Suppressor macrophage treated with lipopolysaccharide for 4 hours (primary cell): ENCODE measurements at places on chromosomes 12 and 14.
A peak's percentile ranks its signal among the peaks of the same experiment; 100 is the strongest.

GRCh38 chr12:64221651-64222008 lies 466 bp downstream of the KICS2 start:
- DNase-seq, result peak; percentile 78

- DNase-seq, result no peak
These were observed 37.3 kb upstream of the ATXN2 start for GRCh38 chr12:111636209-111636945.

DNA sequence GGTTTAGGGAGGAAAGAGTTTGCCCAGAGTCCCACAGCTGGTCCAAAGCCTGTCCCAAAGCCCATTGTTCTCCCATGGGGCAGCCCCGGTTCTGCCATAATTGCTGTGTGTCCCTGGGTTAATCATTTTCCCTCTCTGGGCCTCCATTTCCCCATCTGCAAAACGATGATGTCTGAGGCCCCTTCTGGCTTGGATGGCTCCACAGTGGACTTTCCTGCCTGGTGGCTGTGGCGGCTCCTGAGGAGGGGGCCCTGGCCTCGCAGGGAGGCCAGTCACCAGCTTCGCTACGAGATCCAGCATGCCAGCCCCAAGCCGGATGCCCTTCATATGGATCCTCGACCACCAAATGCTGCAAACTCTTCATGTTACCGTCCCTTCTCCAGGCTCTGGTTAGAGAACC lies 37.5 kb upstream of the PPP1R13B start:
- DNase-seq, result no peak

- peak; percentile 12 for DNase-seq
These were observed 54.6 kb upstream of the CCDC175 start for GRCh38 chr14:59631237-59631636.

GRCh38 chr14:33186656-33187055 lies 248.0 kb downstream of the NPAS3 start:
- no peak for DNase-seq

- DNase-seq, result no peak
These were observed 66.8 kb upstream of the KRAS start for GRCh38 chr12:25317553-25317952.

GRCh38 chr12:127822809-127823411 lies 444.1 kb upstream of the TMEM132C start:
- DNase-seq, result no peak

DNA sequence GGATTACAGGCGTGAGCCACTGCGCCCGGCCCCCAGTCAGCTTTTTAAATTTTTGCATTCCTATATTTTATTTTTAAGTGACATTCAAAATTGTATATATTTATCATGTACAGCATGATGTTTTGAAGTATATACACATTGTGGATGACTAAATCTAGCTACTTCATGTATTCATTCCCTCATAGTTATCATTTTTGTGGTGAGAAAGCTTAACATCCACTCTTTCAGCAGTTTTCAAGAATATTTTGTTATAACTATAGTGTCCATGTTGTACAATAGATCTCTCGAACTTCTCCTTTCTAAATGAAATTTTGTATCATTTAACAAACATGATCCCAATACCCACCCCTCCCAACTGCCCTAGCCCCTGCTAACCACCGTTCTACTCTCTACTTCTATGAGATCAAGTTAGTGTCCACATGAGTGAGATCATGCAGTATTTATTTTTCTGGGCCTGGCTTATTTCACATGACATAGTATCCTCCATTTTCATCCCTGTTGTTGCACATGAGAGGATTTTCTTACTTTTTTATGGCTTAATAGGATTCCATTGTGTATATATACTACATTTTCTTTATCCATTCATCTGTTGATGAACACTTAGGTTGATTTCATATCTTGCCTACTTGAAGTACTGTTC lies 8.8 kb upstream of the HEBP1 start:
- DNase-seq, result no peak

DNA sequence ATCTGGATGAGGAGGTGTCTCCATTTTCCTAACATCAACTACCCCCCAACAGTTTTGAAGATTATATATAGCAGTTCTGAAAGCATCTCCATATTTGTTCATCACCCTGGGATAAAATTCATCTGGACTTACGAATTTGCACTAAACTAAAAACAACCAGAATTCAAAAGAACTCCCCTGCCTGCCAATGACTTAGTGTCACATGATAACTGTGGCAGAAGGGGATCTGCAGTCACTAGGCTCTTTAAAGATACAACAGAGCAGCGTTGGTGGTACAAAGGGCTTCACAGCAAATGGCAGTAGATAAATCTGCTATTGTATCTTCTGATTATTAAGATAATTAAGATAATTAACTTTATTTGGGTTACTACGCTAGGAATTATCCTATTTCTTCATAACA lies 30.1 kb downstream of the GPR135 start:
- no peak for DNase-seq

DNA sequence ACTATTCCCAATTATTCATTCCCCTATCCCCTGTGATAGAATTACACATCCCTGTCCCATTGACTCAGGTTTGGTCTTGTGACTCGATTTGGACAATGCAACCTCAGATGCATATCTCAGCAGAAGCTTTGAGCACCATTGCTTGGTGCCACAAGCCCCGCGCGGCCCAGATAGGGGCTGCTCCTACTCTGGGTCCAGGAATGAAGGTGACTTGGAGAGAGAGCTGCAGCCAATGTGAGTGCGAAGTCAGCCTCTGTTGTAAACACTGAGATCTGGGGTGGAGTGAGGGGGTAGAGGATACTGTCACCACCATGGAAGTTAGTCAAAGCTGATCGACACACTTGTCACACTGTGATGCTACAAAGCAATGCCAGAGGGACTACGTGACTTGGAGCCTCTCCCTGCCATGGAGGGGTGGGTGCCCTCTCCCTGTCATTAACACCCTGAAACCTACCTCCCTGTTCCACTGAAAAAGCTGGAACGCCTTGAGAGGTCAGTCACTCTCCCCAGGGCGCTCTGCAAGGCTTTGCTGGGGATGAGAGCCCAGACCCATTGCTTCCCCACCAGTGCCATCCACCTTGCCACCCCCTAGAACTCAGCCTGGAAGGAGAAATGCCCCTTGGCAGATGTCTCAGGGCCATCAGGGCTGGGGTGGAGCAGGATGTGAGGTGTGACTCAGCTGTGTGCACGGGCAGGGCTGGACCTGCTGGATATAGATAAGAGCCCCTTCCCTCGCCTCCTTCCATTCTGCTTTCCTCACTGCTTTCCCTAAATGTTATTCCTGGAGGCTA lies 6.6 kb upstream of the PLEK2 start:
- no peak for DNase-seq

GRCh38 chr14:55122440-55122986 lies 6.5 kb upstream of the LGALS3 start:
- DNase-seq, result no peak

DNA sequence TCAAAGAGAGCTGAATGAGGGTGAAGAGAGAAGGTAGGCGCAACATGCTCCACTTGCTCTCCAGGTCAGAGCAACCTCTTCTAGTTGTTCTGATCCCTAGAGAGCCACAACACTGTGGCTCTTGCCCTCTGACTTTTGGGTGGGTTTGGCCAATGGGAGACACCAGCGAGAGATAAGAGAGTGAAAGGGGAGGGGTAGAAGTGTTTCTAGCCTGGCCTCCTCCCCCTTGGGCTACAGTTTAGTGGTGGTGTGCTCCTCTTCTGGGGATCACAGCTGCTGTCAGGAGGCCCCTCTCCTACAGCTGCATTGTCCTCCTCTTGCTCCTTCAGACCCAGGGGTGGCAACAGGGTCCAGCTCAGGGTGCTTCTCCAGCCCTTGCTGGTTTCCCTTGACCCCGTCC lies 454.8 kb downstream of the FUT8 start:
- DNase-seq, result no peak

GRCh38 chr12:98799822-98800221 lies 154.7 kb downstream of the APAF1 start:
- DNase-seq, result no peak

- DNase-seq, result no peak
These were observed 409.2 kb downstream of the IPO8 start for GRCh38 chr12:30286345-30286926.

DNA sequence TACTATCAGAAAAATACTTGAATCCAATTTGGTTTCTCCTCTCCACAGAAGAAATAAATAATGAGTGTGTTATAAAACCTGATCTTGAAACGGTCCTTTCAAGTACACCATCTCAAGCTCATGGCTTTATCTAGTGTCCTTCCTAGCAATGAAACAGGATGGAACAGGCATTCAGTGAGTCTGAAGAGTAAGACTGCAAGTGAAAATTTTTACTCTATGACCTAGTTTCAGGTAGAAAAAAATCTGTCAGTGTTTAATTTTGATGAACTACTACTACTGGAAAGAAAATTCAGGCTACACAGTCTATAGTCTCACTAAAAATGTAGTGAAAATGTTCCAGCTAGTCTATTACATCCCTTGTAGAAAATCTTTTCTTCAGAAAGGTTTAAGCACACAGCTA lies 7.7 kb downstream of the CBX5 start:
- DNase-seq, result no peak

- DNase-seq, result no peak
These were observed 419.4 kb downstream of the RAD51B start for GRCh38 chr14:68238976-68239375.

DNA sequence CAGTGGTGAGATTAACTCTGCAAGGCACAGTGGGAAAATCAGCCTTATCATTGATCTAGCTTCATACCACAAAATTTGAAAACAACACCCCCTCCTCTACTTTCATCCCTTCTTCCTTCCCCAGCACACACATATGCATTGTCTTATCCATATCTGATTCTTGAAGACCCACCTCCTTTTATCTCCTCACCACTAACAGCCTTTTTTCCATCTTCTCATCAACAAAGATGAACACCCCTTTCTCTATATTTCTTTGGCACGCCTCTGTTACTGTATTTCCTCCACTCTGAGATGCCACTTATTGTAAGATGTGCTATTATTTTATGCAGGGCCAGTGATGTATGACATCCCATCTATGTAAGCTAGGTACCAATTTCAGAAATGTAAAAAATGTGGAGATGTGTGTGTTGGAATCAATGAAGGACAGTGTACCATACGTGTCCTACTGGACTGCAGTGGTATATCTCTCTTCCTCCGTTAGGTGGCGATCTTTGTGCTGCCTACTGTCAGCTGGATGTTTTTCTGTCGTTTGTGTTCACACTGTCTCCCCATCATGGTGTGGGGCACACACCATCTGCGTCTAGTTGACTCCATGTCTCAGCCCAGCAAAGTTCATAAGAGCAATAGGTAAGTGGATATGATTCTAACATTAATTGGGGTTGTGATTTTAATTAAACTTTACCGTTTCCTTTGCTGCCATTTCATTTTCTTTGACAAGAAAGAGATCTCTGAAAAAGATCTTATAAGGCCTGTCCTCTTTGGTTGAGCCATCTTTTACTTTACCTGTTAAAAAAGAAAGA lies 24.0 kb downstream of the CCDC38 start:
- peak; percentile 71 for DNase-seq

DNA sequence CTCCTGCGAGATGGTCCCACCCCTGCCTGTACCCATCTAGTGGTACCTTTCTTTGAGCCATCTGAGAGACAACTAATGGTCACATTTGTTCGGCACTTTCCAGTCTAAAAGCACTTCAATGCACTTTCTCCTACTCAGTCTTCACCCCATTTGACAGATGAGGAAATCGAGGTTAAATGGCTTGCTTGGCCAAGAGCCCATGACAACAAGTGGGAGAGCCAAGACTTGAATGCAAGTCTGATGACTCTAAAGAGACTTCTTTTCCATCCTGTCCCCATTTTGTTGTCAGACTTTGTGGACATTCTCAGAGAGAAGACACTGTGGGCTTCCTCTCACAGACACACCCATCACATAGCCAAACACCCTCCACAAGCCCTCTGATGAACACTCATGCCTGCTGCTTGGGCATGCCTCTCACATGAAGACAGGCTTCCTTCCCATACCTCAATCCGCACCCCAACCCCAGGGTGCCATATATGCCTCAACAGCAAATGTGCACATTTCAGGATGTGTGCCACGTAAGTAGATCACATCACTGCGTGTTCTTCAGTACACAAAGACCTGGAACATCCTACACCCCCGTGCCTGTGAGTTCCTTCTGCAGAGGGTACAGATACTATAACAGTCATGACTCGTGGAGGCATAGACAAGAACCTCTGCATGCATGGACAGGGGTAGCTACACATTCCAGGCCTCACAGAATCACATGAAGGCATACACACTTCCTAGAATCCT lies 805 bp downstream of the MYH7 start:
- DNase-seq, result no peak

DNA sequence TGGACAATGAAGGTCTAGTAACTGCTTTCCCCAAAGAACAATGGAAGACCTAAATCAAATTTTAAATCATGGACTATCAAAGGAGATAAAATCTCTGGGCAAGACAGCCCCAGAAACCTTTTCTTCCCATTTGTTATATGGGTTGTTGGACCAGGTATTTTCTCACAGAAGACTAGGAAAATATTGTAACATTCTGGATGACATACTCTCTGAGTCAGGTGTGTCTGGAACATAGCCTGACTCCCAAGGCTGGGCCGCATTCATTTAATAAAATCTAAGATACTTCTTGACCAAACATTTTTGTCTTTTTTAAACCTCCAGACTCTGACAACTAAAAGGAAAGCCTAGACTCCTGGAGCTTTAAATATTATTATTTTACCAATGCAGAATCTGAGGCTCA lies 87.9 kb downstream of the ATP23 start:
- no peak for DNase-seq
